ENCODE measurements at places on chromosomes 7 and 10.

- DNase-seq: peak; percentile 12
Observed at GRCh38 chr10:19488592-19489280, 327.5 kb upstream of the PLXDC2 start.

DNA sequence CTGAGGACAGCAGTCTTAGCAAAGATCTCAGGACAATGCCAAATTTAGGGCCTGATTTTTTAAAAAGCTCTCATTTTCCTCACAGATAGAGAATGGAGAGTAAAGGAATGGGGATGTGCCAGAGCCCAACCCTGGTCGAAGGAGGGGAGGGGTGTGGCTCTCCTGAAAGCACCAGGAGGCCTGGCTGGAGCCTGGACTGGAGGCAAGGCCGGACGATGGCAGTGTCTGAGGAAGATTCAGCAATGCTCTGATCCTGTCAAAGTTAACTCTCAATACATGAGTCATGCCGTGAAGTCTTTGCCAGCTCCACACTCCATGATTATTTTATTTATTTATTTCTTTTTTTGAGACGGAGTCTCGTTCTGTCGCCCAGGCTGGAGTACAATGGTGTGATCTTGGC is 108.3 kb downstream of the UPF2 start:
- no peak for DNase-seq

- DNase-seq: no peak
Observed at GRCh38 chr7:111953611-111954010, 252.6 kb downstream of the DOCK4 start.

DNA sequence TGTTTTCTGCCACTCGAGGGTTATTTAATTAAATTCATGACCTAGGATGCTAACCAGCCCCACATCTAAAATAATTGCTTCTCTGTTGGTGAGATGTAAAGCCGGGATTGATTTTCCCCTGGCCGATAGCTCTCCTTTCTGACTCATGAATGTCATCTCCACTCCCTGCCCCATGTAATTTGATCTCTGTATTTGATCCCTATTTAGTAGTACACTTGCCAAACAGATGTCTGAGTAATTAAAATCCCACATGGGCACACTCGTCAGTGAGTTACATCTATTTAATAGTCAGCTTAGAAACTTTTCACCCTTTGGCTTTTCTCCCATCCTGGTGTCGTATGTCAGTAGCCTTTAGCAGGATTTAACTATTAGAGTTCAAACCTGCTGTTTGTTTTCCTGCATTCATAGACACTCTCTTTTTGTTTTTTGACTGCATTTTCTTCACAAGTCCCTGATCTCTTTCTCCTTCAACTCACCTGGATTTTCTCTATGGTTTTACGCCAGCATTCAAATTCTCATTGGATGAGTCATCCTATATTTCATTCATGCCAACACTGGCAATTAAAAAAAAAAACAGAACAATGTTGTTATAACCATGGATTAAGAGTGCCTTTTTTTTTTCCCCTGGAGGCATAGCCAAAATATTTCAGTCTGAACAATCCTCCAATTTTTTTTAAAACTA is 82.7 kb downstream of the SPAG6 start:
- DNase-seq: no peak

- no peak for DNase-seq
Observed at GRCh38 chr7:37738321-37738720, 54.8 kb downstream of the GPR141 start.

GRCh38 chr7:2833083-2833910 is 10.8 kb downstream of the GNA12 start:
- no peak for DNase-seq

DNA sequence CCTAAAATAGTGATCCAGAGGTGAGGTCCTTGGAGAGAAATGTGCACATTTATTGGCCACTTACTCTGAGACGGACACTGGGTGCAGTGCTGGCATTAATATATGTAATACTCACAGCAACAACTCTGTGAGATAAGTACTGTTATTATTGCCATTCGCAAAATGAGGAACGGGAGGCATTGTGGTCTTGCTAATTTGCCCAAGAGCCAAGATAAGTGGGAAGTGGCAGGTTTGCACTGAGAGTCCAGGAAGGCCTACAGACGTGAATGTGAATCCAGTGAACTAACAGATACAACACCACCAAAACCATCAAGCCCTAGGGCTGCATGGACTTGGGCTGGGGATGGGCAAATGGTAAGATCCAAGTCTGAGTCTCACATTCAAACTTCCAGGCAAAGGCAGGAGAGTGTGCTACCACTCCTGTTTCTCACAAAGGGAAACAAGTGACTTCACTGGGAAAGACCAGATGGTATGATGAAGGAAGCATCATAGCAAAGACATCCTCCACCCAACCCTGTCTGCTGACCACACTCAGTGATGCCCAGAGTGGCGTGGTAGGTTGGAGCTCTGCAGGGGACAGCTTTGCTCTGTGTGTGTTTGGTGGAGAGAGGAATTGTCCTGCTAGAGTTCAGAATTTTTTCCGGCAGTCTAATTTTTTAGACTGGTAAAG is 19.2 kb downstream of the TMEM273 start:
- no peak for DNase-seq

DNA sequence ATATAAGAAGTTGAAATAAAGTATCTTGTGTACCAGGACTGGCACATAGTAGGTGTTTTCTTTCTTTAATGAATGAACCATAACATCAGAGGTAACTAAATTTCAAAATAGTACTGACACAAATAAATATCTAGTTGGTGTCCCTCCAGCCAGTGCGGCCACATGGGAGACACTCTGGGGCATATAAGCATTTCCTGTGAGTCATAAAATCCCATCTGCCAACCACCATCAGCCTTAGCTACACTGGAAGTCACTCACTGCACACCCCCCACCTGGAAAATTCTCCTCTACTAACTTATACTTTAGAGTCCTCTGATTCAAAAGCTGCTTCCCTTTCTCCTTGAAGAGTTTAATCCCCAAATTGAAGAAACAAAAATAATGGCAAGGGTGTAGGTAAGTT is 32.5 kb downstream of the DYDC1 start:
- no peak for DNase-seq

DNA sequence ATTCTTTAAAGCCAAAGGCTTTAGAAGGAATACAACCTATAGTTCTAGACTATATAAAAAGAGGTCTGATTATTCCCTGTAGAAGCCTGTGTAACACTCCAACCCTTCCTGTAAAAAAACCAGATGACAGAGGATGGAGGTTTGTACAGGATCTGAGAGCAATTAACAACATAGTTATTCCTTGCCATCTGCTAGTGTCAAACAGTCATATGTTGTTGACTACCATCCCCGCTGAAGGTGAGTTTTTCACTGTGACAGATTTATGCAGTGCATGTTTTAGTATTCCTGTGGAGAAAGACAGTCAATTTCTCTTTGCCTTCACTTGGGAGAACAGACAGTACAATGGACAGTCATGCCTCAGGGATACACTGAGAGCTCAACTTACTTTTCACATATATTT is 19.0 kb upstream of the SLC26A4 start:
- DNase-seq: no peak

DNA sequence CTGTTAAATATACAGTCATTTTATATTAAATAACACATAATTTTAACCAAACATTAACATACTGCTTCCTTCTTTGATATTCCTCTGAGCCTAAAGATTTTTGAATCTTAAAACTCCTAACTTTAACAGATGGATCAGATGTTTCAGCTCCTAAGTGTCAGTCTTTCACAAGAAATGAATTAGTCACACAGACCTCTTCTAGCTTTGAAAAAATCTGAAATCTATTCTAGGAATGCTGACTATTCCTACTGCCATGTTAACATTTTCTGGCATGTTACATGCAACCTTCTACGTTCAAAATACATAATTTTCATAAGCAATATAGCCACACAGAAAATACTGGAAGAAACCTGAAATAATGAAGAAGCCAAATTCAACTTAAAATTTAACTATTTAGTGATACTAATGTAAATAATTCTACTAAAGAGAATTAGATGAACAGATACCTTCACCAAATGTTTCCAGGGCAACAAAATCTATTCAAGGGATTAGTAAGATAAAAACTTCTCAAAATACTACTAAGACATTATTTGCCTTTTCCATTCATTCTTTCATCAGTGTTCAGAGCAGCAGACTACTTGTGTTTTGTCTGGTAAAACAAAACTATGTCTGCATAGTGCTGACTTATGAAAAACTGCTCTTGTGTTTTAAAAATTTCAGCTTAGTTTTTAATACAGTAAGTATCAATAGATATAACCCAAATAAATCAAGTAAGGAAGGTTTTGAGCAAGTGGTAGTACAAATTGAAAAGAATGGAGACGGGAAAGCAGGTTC is 9.2 kb downstream of the JMJD1C start:
- no peak for DNase-seq
